A549 treated with Hydrocortisone at 1 μM for 4 hours (cell line): ENCODE measurements at places on chromosomes 7 and 10. TPM values are rescaled to one million over a fixed set of nuclear protein-coding genes. Genes with fewer than 3 reads are reported as not detected.

Gene ITGB8
- 0.86 to 1.4 TPM (median 1.1 TPM) in 5 replicates for total RNA-seq

Gene AHR
- total RNA-seq: 6.9 to 11.6 TPM (median 8.7 TPM) in 5 replicates

Gene CAMK2B
- total RNA-seq: 0.12 to 0.32 TPM (median 0.28 TPM) in 5 replicates

Gene MRPS17
- 24.8 to 31.1 TPM (median 29.2 TPM) in 5 replicates for total RNA-seq

Gene CACNB2
- not detected in 5 replicates for total RNA-seq

Gene MINDY3
- 13.1 to 15.7 TPM (median 14.1 TPM) in 5 replicates for total RNA-seq

Gene NRCAM
- total RNA-seq: 72.8 to 129 TPM (median 96.6 TPM) in 5 replicates

Gene NAT16
- total RNA-seq: 0.08 to 0.17 TPM (median 0.15 TPM) in 5 replicates

Gene CLRN3
- not detected in 5 replicates for total RNA-seq
